CD4-positive, alpha-beta T cell treated with Interleukin-15 for 4 hours (primary cell): ENCODE measurements at places on chromosomes 1 and 21.
A peak's percentile ranks its signal among the peaks of the same experiment; 100 is the strongest.

- no peak for DNase-seq
These were observed 53.2 kb downstream of the DNAJC6 start for GRCh38 chr1:65362545-65362944.

DNA sequence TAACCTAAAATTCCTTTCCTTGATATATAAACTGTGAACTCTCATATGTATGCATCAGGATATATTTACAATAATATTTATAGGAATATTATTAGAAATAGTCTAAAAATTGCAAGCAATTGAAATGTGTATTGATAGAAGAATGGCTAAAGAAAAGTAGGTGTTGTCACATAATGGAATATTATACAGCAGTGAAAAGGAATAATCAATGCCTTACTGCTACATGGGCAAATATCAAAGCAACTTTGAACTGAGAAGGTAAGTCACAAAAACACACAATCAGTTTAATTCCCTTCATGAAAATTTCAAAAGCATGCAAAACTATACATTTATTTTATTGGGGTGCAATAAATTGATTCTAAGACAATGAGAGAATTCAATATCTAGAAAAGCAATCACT lies 35.7 kb upstream of the CDC14A start:
- no peak for DNase-seq

- DNase-seq = peak; percentile 60
These were observed 4.1 kb downstream of the CD84 start for GRCh38 chr1:160575112-160575664.

DNA sequence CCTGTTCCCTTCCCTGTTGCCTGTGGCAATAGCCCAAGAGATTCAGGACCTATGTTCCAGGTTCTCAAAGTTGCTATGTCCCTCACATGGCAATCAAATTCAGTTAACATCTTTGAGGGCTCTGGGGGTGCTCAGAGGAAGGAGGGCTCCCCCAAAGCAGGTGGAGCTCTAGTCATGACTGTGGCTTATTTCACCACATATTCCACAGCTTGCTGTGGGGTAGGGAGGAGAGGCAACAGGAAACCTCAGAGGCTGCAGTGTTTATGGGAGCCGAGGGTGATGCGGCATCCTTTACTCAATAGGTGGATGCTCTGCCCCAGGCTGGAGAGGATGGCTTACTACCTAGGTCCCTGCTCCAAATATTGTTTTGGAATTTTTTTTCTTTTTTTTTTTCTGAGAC lies 1.2 kb upstream of the MKNK1 start:
- DNase-seq = peak; percentile 25

- DNase-seq = peak; percentile 0
These were observed 738 bp downstream of the GNPAT start for GRCh38 chr1:231241750-231242149.

DNA sequence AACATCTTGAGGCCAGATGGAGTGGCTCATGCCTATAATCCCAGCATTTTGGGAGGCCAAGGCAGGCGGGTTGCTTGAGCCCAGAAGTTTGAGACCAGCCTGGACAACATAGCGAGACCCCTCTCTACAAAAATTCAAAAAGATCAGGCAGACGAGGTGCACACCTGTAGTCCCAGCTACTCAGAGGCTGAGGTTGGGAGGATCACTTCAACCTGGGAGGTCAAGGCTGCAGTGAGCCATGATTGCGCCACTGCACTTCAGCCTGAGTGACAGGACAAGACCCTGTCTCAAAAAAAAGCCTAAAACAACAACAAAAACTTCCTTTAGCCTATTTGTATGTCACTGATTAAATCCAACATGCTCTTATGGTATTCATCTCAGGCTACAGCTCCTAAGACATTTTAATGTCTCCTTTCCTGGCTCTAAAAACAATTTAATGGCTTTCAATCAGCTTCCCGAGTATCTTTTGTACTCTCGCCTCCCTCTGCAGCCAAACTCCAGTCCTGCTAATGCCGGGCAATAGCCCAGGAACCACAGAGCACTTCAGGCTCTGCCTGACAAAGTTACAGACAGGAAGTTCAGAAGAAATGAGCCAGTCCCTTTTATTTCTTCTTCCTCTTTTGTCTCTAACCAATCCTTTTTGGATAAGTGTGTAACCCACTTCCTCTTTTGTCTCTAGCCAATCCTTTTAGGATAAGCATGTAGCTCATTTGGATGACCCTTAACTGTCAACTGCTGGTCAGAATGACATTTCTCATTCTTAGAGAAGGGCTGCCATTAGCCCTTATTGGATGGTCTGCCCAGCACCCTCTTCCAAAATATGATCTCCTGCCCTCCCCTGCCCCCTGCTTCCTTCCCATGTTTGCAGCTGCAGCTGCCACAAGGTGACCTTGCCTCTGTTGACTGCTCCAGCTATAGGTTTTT lies 6.6 kb upstream of the DOP1B start:
- no peak for DNase-seq

- no peak for DNase-seq
These were observed 44.2 kb downstream of the EPHB2 start for GRCh38 chr1:22754824-22755223.

- DNase-seq = no peak
These were observed 304.0 kb downstream of the DUSP10 start for GRCh38 chr1:221437926-221438325.

- no peak for DNase-seq
These were observed 28.9 kb upstream of the EDN2 start for GRCh38 chr1:41513383-41513735.

DNA sequence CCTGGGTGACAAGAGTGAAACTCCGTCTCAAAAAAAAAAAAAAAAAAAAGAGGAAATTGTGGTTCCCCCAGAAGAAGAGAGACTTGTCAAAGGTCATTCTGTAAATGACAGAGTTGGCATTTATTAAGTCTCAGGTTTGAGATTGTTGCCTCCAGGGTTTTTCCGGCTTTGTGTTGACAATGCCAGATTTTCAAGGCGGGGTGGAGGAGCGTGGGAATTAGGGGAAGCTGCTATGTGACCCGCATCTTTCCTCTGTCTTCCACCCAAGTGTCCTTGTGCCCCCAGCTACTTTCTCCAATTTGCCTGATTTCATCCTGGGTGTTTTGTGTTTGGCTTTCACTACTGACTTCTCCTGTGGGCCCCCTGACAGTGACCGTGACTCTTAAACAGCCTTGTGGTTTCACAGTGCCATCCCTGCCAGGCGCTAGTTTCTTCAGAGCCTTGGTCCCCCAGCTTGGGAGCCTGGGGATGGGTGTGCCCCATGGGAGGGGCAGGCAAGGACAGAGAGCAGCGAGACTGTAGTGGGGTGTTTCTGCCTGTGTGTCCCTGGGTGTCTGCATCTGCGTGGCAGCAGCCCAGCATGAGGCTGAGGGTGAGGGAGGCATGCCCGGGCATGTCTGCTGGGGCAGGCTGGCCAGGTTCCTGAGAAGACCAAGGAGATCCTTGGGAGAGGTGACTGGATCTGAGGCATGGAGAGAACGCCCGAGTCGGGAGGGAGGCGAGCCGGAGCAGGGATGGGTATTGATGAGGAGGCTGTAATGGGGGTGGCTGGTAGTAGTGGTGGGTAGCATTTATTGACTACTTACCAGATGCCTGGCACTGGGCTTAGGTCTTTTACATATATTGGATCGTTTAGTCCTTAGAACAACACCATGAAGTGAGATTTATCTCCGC lies 46.3 kb downstream of the IER5 start:
- peak; percentile 19 for DNase-seq

- no peak for DNase-seq
These were observed 3.4 kb downstream of the CLCA1 start for GRCh38 chr1:86472152-86472551.

DNA sequence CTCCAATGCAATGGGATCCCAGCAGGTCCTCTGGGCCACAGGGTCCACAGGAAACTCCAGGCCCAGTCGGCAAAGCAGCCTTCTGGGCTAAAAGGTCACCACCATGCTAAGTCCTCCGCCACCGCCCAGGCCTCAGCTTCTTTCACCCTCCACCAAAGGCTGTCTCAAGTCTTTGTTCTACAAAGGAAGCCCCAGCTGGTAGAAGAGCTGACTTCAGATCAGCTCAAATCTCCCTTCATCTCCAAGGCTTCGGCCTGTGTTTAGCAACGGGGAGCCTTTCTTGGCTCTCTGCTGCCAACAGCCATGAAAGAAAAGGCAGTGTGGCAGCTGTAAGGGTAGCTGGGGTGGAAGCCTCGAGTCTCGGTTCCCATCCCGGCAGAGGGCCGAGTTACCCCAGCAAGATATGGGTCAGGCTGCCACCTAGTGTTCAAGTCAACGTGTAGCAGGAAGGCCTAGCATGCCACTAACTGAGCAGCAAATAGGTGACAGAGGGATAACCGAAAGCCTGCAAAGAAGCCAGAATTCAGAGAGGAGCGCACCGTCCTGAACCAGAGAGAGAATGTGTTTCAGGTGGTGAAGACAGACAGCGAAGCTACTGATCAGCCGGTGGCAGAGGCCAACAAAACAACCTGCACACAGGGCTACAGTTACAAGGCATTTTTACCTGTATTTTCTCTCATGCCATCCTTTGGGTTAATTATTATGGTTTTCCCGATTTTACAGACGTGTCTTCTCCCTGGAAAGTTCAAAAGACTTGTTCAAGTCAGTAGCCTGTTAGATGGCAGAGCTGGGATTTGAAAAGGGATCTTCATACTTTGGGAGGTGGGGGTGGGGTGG lies 26.8 kb upstream of the CRNN start:
- peak; percentile 76 for DNase-seq

DNA sequence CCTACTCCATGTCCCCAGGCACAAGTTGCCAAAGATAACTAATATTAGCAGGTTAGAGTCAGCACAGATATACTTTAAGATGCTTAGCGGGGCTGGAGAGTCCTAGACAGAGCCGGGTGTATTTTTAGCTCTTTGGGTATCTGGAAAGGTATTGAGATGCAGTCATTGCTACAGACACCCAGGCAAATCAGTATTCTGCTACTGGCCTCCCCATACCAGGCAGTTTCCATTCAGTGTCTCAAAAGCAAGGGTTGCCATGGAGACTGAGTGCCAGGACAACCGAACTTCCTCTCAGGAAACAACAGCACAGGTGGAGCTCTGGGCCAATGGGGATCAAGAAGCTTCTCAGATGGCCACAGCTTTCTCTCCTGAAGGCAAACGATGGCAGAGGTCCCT lies 45.3 kb downstream of the KCNC4 start:
- DNase-seq = no peak

DNA sequence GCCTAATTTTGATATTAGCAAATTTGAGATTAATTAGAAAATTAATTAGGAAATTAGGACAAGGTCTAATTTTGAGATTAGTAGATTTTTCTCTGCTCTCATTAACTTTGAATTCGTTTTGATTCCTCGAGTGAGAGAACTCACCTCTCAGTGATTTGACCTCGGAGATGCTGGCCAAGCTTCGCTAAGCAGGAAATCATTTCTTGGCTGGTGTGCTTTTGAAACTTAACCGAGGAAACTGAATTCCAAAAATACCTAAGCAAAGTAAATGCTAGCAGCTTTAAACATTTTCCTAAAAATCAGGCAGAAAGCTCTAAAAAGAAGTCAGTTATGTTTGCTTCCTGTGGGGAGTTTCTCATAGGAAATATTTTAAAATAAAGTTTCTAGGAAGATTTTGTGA lies 34.9 kb downstream of the CDC14A start:
- DNase-seq = no peak

GRCh38 chr1:84289169-84289785 lies 12.2 kb upstream of the SAMD13 start:
- no peak for DNase-seq

GRCh38 chr1:180407051-180407450 lies 95.3 kb downstream of the ACBD6 start:
- DNase-seq = no peak

GRCh38 chr1:219517031-219517430 lies 95.9 kb downstream of the ZC3H11B start:
- DNase-seq = no peak

DNA sequence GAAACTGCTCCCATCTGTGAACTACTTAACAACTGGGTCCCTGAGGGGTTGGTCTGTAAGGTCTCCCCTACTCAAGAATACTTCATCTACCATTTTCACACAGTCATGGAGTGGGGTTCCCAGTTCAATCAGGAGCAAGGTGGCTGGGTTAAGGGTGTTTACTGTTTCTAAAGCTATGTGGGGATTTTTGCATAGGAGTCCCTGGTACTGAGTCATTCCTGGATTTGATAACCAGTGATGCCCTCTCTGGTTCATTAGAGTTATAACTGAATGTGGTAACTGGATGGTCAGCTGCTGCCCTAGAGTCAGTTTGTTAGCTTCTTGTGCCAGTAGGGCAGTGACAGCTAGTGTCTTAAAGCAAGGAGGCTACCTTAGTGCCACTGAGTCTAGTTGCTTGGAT lies 29.4 kb upstream of the KCNJ15 start:
- DNase-seq = no peak

DNA sequence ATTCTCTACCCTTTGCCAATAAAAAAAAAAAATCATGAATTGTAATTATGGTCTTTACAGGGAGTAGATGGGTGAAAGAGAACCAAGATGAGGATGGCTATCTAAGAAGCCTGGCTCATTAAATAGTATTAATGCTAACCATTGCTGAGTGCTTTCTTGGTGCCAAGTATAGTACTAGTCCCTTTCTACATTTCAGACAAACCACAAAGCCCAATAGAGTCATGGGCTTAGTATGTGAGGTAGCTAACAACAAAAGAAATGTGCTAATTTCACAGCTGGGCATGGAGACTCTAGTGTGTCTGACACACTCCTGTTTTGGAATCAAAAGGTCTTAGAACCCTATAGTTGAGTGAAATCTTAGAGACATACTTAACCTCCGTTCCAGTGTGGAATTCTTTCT lies 84.5 kb upstream of the ESRRG start:
- DNase-seq = no peak

DNA sequence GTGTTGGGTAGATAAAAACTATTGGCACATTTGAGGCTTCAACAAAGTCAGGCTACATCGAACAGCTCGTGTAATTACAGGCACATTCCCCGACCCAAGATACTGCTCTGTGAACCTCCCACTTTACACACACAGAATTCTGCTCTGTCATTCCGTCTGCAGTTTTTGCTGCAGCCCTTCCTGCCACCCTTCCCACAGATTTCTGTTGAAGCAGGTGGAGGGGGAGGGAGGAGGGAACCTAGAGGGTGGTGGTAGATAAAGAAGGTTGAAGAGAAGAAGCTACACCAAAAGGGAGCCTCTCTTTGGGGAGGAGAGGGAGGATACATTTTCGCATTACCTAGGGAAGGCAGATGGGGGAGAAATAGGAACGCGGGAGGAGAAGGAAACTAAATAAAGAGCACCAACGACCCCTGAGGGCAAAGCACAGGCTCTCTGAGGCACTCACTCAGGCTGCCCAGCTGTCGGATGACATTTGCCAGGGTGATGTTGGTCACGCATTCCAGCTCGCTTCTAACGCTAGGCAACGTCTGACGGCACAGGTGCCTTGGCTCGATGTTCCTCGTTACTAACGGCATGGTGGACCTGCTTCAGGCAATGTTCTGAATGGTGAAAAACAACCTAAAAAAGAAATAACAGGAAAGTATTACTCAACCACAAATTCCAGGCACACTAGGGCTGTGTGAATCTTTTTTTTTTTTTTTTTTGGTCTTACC lies 36.0 kb downstream of the GPR3 start:
- no peak for DNase-seq

DNA sequence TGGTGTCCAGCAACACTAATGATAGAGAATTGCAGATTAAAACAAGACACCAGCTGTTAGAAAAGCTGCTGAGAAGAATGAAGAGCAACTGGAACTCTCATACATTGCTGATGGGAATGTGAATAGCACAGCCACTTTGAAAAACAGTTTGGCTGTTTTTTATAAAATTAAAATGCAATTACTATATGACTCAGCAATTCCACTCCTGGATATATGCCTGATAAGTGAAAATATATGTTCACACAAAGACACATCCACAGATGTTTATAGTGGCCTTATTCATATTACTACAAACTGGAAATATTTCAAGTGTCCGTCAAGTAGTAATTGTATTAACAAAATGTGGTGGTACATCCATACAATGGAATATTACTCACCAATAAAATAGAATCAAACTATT lies 99.7 kb upstream of the HAO2 start:
- DNase-seq = no peak
